ENCODE measurements at places on chromosomes 4 and X. TPM values are rescaled to one million over a fixed set of nuclear protein-coding genes. Genes with fewer than 3 reads are reported as not detected.

DNA sequence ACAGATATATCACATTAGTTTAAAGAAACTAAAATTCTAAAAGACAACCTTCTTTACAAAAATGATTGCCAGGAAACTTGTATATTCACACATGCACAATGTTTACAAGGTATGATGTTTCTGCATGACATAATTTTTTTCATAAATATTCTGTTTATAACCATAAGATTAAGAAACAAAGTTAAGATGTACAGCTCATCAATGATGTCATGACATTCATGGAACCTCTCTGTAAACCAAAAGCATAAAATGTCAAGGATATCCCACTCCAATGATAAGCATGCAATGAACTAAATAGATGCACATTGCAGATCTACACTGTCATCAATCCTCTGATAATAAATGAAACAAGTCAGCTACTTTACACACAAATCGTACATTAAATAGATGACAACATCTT lies 136.0 kb downstream of the MAB21L2 start:
- no peak for DNase-seq

DNA sequence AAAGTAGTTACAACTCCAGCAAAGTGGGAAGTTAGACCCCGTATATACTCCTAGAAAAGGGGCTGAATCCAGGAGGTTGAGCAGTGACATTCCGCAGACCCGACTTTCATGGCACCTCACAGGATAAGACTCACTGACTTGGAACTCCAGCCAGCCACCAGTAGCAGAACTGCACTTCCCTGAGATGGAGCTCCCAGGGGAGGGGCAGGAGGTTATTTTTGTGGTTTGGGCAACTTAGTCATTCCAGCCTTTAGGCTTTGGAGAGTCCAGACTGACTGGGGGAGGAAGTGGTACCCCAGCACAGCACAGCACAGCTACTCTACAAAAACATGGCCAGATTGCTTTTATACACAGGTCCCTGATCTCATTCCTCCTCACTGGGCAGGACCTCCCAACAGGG lies 319.1 kb downstream of the PCDH19 start:
- no peak for DNase-seq

DNA sequence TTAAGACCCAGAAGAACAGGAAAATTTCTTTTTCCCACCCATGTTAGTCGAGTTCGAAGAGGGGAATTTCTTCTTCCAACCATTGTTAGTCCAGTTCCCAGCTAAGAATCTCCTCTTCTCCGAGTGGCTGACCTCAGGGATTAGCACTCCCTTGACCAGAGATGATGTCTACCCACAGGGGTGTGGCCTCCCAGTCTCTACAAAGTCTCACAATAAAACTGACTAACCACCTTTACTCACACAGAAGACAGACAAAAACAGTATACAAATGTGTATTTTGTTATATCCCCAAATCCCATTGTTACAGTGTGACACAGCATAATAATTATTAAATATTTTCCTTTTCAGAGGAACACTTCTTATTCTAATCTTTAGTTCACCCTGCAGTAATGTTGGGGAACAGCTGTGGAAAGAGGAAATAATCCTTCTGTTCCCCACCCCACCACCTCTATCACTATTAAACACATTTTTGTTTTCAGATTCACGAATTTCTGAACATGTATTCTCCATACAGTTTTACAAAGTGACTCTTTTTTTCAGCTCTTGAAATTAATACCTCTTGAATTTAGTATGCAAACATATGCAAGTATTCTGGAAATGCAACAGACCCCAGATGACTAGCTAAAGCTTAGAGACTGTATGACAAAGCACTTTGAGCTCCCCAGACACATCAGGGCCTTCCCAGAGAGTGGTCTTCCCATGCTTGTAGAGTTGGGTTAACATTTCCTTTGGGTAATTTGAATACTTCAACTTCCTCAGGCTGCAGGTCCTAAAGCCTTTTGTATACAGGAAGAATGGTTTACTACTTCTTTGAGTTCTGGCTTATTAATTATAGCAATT lies 62.5 kb upstream of the NFKB1 start:
- no peak for DNase-seq

The YY2 gene
- total RNA-seq = 0.46 TPM

- no peak for DNase-seq
These were observed 7.7 kb upstream of the PGM2 start for GRCh38 chr4:37818752-37819151.

All from Right ventricle myocardium inferior (tissue), 1 donor.